ENCODE measurements at places on chromosomes 1 and 21.

DNA sequence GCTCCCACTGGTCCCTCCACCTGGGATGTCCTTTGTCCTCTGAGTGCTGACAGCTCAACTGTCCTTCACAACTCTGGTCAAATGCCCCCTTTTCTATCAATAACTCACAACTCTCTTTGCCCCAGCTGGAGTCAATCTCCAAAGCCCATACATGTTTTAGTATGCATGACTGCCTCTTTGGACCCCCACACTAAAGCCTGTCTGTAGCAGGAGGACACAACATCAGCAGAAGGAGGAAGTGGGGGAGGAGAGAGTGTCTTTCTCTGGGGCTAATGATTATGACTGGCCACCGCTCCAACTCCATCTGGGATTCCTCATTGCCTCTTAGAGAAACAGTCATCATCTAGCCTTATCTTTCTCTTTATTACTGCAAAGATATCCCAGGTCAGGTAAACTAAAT is 186.6 kb upstream of the FGGY start:
- DNase-seq = no peak

DNA sequence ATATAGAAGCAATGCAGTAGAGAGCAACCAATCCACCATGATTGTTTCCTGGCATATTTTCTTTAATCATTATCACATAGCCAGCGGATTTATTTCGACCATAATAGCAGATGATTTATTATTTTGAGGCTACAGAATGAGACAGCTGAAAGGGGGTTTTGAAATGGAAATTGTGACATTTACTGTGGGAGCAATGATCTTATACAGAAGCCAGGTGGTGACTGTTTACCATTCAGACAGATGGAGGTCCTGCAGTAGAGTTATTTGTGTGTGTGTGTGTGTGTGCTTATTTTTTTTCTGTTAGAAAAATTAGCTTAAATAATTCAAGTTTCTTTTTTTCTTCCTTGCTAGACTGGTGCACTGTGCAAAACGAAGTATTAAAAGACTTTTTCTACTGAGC is 1784.5 kb downstream of the MRPL39 start:
- no peak for DNase-seq

DNA sequence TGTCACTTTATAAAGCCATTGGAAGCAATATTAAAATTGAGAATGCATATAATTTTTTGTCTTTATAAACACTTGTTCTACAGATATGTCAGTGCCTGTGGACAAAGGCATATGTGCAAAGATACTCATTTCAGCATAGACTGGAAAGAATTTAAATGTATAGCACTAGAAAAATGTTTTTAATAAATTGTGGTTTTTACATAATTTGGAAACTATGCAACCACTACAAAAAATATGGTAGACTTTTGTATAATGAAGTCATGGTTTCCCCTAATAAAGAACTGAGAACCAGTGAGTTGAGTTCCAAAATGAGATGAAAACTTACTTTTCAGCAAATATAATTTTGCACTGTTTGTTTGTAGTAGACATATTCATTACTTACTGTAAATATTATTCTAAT is 48.5 kb downstream of the BRINP3 start:
- no peak for DNase-seq

- no peak for DNase-seq
Measured at GRCh38 chr1:44947774-44948311, 38.6 kb downstream of the EIF2B3 start.

Data from C1 segment of cervical spinal cord (tissue), 14 donors.